ENCODE measurements at places on chromosomes 4 and X.

- DNase-seq = no peak
Observed at GRCh38 chr4:29310252-29310651, 1409.9 kb upstream of the PCDH7 start.

DNA sequence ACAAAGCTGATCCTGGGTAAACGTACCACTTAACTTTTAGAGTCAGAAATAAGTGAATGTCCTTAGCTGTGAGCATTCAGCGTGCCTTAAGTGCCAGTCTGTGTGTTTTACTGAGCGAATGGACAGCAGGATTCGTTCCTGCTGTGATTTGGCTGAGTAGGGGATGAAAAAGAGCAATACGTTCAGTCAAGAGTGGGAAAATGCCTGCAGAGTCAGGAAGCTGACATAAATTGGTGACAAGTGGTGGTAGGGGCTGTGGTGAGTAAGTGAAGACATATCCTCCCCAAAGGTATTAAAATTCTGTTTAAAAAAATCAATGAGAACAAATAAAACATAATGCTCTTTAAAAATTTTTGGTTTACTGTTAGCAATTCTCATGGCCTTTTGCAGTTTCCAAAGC is 56.6 kb upstream of the TNIP3 start:
- DNase-seq = no peak

GRCh38 chrX:74923942-74924448 is 1.3 kb downstream of the NEXMIF start:
- no peak for DNase-seq

- DNase-seq = no peak
Observed at GRCh38 chr4:67929426-67929825, 33.9 kb downstream of the TMPRSS11A start.

GRCh38 chr4:1356181-1356998 is 9.4 kb downstream of the UVSSA start:
- peak; percentile 67 for DNase-seq

DNA sequence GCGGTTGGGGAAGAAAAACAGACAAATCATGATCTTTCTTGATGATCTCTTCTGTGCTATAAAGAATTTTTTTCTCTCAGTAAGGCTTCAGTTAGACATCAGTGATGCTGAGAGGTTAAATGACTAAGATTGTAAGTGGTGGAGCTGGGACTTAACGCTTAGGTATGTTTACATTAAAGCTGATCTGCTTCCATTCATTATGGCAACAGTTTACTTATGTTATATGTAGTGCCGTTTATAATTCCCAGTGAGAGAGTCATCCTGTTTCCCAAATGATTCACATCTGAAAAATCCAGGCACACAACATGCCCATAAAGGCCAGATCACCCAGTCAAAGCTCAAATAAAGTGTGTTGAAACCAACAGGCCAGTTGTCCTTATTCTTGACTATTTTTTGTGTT is 50.1 kb downstream of the CENPVL3 start:
- peak; percentile 35 for DNase-seq

GRCh38 chr4:19047279-19047880 is 1025.8 kb upstream of the LCORL start:
- DNase-seq = no peak

DNA sequence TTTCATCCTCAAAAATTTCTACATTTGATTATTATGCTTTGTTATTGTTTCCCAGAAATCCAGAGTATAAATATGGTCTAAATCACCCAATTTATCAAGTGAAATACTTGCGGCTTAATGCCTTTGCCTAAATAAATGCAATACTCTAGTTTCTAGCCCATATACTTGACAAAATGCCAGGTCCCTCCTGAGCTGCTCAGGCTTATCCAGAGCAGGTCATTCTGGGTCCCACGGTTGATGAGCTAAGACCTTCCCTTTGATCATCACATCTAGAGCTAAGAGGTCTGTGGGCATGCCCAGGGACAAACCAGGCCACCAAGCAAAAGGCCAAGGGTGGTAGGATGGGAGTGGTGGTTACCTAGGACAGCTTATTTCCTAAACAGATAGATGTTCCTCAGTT is 180.1 kb downstream of the SMIM20 start:
- no peak for DNase-seq

- DNase-seq = no peak
Observed at GRCh38 chrX:24796204-24796603, 102.5 kb downstream of the POLA1 start.

- no peak for DNase-seq
Observed at GRCh38 chr4:2008671-2008920, 178 bp downstream of the NELFA start.

DNA sequence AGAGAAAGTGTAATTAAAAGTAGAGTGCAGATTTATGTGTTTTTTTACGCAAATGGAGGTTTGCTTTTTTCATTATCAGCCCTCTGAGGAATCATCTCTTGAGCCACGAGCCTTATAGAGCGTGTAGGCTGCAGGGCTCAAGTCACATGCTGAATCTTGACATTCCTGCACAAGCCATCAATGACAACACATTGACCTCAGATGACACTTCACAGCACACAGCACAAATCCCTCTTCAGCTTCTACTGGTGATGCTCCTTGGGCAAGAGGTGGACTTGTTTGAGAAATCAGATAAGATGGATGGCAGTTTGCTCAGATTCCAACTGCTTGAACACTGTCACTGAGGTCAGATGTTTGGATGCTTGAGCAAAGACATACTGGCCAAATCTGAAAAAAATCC is 250.6 kb downstream of the SNCA start:
- peak; percentile 5 for DNase-seq

DNA sequence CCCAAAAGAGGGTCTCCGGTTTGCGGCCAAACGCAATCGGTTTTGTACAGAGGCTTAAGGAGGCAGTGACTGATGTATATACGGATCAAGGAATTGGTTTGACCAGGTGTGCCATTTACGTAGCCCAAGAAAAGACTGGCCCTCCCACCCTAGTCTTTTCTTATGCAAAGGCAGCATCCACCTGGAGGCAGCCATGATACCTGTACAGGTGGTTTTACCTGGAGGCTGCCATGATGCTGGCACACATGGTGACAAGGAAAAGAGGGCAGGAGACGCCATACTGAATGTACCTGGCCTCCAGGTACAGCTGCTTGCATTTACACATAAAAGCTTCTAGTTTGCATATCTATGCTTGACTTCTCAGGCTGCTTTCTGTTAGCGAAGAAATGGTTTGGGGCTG is 917.7 kb upstream of the INTU start:
- no peak for DNase-seq

GRCh38 chr4:25513814-25514213 is 136.8 kb downstream of the ANAPC4 start:
- no peak for DNase-seq

- no peak for DNase-seq
Observed at GRCh38 chr4:76930685-76931084, 18.9 kb upstream of the SEPTIN11 start.

GRCh38 chrX:17627026-17627425 is 110.3 kb upstream of the SCML1 start:
- DNase-seq = no peak

DNA sequence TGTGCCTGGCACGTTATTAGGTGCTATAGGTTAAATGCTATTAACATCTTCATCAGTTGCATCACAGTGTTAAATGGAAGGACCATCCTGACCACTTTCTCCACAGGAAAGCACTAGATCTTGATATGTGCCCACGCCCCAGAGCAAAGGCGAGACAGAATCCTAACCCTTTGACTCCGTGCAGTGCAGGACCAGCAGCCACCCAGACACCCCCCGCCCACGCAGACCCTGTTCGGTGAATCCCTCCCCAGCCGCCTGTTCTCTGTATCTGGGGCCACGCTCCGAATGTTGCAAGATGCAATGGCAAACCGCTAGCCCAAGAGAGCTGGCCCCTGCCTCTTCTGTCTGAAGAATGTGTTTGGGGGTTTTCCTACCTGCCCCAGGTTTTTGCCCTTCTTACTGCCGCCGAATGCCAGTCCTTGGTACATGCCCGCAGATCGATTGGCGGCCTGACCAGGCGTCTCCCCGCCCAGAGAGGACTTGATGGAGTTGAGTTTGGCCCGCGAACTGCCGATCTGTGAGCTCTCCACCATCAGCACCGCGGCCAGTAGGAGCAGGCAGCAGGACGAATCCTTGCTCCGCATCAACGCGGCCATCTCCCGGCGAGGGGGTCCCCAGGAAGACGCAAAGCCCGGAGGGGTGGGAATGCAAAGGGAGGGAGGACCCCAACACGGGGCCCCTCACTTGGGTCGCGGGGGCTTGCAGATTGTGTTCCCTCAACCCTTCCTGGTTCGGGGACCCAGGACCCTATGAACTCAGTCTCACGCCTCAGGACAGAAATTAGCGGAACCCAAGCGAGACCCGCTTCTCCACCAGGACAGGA is 906 bp downstream of the DKK2 start:
- peak; percentile 46 for DNase-seq

DNA sequence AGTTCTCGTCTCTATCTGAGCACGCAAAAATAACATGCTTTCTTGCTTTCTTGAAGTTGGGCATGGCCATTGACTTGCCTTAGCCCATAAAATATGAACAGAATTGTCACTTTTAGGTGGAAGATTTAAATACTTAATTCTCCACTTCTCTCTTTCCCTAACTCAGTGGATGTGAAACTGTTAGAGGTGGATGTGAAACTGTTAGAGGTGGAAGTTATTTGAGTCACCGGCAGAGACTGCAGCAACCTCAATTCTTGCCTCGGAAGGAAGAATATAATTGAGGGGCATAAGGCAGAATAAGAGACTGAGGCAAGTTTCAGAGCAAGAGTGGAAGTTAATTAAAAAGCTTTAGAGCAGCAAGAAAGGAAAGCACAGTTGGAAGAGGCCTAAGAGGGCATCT is 2.8 kb upstream of the PARM1 start:
- DNase-seq = no peak

DNA sequence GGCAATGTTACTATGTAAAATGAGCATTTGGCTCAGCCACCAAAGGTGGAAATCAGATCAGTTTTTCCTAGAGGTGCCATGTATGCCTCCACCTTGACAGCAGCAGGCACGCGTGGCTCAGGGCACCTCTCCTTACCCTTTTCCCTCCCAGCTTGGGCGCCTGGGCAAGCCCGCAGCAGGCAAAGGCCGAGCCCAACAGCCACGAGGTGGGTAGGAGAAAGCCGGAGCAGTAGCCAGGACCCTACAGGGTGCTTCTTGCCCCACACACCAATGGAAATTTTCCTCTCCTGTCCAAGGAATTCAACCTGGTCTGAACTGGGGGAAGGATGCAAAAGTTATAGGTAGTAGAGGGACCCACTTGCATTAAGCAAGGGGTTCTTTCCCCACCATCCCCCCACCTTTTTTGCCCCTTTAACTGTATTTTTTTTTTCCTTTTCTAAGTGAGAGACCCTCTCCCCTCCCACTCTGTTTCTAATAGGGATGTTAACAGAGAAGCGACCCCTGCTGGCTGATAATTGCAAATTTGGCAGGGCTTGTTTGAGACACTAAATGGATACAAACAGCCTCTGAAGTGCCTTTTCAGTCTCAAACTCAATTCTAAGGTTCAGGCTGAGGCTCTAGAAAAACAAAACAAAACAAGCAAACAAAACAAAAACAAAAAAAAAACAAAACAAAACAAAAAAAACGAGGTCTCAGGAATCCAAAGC is 895.1 kb downstream of the PCDH18 start:
- DNase-seq = peak; percentile 51

- no peak for DNase-seq
Observed at GRCh38 chr4:10311939-10312338, 145.3 kb downstream of the ZNF518B start.

DNA sequence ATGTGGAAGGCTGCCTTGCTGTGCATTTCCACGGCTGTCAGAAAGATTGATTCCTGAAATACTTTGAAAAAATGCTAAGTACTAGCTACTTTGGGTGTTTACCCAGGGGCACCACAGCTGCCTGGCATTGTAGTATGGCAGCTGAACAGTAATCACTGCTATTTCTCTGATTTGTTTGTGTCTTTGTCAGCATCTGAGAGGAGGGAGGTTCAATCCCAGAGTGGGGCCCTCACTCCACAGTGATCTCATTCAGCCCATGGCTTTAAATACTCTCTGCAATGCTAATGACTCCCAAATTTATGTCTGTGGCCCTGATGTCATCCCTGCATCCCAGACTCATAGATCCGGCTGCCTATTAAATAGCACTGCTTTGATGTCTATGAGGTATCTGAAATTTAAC is 575.3 kb upstream of the MAGEB2 start:
- no peak for DNase-seq

GRCh38 chr4:143405075-143405730 is 68.5 kb downstream of the GAB1 start:
- DNase-seq = no peak

- no peak for DNase-seq
Observed at GRCh38 chrX:150229030-150229429, 134.1 kb upstream of the MAMLD1 start.

DNA sequence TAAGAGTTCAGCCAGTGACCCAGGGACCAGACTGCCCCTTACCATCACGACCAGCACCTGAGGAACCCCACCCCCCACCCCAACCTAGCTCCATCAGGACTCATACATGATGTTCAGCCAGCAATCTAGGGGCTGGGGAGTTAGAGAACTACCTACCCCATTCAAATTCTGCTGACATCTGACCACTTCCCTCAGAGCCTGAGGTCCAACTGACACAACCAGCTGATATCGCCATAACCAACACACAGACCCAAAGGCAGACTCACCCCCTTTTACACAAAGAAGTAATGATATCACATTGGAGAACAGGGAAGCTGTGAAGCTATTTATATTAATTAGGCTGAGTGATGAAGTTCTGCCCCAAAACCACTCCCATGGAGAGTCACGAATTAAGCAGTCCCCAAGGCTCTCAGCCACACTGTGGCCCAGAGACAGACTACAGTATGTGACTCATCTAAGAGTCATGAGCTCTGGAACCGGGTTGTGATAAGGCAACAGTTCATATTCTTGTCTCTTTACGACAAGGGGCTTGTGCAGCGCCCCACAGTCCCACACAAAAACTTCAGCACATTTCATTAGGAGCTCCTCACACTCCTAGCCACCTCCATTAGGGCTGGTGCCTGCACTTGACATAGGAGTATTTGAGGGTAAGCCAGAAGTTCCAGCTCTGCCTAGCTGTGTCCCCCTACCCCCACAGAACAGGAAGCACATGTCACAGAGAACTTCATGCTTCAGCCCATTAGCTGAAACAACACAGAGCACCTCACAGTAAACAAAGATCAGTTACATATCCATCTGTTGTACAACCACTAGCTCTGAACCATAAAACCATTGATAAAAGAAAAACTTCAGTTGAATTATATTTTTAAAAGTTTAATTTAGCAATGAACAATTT is 184.7 kb upstream of the ZCCHC13 start:
- DNase-seq = peak; percentile 12

DNA sequence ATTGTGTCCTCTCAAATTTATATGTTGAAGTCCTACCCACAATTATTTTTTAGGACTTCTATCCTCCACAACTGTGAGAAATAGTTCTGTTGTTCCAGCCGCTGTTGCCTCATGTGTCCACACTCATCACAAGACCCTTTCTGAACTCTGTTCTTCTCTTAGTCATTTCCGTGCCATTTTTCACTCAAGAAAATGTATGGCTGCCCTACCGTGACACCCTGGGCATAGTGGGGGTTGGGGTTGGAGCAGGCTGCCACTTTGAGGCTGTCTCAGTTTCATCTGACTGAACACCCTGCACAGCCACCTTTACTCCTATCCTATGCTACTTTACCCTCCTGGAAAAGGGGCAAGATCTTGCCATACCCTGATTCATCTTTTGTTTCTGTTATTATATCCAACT is 319.1 kb downstream of the TENM3 start:
- peak; percentile 7 for DNase-seq
